ENCODE measurements at places on chromosomes 1 and 21. TPM values are rescaled to one million over a fixed set of nuclear protein-coding genes. Genes with fewer than 3 reads are reported as not detected.
A peak's percentile ranks its signal among the peaks of the same experiment; 100 is the strongest.

- peak; percentile 11 for DNase-seq
Observed at GRCh38 chr1:53345996-53346813, 18.3 kb upstream of the LRP8 start.

TLR5 gene
- not detected for total RNA-seq

GRCh38 chr21:34688145-34688544, 19.4 kb downstream of the CLIC6 start:
- no peak for DNase-seq

- DNase-seq: no peak
Observed at GRCh38 chr1:30986755-30987154, 78.2 kb upstream of the SDC3 start.

Measured in H9 (cell line).